ENCODE measurements at places on chromosomes 4 and X.

- no peak for DNase-seq
These were observed 18.3 kb downstream of the NLGN3 start for GRCh38 chrX:71162981-71163380.

- no peak for DNase-seq
These were observed 243.3 kb downstream of the GASK1B start for GRCh38 chr4:157929486-157929885.

GRCh38 chrX:14851526-14851925 is 21.3 kb downstream of the FANCB start:
- no peak for DNase-seq

DNA sequence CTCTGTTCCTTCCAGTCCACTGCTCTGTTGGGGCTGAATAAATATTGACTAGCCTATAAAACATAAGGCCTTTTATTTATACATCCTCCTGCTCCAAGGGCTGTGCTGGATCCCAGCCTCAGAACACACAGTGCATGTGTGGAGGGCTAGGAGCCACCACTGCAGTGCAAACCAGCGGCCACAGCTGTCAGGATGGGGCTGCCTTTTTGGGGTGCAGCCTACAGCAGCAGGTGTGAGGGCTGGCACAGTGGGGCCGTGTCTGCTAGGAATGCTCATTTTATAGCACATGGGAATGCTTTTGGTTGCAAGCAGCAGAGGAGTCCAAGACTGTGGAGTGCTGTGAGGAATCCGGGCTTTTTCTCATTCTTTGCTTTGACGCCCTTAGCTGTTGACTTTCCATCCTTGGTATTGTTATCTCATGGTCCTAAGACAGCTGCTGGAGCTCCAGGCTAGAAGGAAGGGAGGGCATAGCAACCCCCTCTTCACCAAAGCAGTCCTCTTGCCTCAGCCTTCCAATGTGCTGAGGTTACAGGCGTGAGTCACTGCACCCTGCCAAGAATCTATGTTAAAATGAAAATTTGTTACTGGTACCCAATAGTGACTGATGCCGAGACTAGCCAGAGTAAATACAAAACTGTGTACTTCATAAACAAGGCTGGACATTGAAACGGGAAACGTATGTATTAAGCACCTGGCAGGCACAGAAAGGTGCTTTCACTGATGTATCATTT is 334.3 kb upstream of the GATB start:
- DNase-seq = no peak

DNA sequence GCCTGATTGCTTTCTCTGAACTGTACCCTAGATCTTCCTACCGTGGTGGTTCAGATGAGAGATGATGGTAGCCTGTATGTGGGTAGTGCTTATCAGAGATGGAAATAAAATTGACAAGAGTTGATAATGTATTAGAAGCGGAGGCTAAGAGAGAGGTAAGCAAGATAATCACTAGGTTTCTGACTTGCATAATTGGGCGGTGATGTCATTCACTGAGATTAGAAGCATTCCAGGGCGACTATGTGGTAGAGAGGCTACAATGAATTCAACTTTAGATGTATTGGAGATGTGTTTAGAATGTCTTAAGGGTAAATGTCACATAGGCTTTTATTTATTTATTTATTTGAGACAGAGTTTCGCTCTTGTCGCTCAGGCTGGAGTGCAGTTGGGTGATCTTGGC is 415 bp upstream of the TENM3 start:
- no peak for DNase-seq

DNA sequence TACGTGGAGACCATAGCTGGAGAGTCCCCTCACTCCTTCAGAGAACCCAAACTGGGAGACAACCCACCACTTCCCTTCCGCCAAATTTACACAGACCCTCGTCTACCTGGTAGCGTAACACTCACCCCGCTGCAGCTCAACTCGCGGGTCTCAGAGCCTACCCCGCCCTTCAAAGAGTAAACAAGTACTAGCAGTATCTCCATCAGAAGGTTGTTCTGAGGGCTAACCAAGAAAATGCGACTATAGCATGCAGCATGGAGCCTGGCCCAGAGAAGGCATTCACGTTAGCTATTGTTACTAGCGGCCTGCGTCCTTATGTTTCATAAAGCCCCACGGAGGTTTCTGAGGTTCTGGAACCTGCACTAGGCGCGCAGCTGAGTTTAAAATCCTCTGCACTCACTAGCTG is 531 bp upstream of the MANBA start:
- peak; percentile 44 for DNase-seq

- no peak for DNase-seq
These were observed 6.7 kb upstream of the FAM200B start for GRCh38 chr4:15674926-15675325.

Data from NCI-H2227 treated with DMSO at 0.1 percent for 48 hours (cell line).